ENCODE measurements at places on chromosomes 7 and 10.

- no peak for DNase-seq
Measured at GRCh38 chr7:115968596-115968995, 62.0 kb downstream of the TFEC start.

DNA sequence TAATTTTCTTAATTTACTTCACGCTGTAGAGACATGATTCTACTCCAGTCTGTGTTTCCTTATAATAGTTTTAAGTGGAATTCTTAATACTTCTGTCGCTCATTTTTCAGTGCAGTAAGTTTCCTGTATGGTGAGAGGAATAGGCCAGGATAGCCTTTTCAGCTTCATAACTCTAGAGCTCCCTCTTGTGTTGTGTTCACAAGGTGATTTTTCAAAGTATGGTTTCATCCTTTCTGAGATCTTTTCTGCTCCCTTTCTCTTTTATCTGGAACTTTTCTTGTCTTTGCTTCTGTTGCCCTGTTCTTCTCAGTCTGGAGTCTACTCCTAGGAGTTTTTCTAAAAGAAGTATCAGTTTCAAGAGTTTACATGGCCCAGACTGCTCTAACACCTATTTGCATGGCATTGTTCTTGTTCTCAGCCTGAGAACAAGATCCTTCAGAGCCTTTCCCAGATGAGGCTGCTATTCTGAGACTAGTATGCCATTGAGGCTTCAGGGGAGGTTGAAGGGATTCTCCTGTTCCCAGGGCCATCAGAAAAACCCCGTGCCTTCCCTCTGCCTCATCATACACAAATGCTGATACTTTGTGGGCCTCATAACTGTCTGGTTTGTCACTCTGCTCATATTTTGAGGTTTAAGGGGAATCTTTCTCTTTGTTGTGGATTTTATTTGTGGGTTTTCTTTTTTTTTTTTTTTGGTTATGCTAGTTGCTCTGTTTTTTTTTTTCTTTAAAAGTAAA is 21.8 kb downstream of the NET1 start:
- DNase-seq = peak; percentile 26

GRCh38 chr7:128447941-128448564 is 7.6 kb upstream of the HILPDA start:
- DNase-seq = no peak

- no peak for DNase-seq
Measured at GRCh38 chr10:43026039-43026973, 50.6 kb upstream of the RET start.

DNA sequence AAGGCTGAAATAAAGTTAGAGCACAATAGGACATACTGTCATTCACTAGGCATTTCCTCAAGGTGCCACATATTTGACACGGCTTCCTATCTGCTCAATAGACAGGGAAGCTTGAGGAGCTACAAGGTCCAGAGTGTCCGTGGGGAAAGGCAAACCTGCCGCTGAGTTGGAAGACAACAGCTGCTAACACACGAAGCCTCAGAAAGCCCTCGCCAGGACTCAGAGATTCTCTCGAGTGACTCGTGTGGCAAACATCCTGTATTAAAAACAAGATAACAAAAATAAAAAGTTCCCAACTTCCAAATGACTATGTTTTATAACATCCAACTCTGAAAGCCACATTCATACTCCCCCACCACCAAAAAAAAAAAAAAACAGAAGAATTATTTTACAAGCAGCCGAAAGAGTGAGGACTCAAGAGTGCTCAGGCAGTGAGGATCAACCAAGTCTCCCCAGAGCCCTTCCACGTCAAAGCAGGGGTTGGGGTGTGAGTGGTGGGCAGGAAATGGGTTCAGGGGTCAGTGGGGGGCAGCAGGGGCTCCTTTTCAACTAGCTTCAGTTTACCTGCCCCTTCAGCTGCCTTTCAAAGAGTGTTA is 67.6 kb downstream of the STK17A start:
- DNase-seq = no peak

GRCh38 chr10:120431251-120431651 is 25.8 kb upstream of the PLPP4 start:
- DNase-seq = no peak

GRCh38 chr7:112362053-112362650 is 88.1 kb upstream of the IFRD1 start:
- DNase-seq = peak; percentile 70

DNA sequence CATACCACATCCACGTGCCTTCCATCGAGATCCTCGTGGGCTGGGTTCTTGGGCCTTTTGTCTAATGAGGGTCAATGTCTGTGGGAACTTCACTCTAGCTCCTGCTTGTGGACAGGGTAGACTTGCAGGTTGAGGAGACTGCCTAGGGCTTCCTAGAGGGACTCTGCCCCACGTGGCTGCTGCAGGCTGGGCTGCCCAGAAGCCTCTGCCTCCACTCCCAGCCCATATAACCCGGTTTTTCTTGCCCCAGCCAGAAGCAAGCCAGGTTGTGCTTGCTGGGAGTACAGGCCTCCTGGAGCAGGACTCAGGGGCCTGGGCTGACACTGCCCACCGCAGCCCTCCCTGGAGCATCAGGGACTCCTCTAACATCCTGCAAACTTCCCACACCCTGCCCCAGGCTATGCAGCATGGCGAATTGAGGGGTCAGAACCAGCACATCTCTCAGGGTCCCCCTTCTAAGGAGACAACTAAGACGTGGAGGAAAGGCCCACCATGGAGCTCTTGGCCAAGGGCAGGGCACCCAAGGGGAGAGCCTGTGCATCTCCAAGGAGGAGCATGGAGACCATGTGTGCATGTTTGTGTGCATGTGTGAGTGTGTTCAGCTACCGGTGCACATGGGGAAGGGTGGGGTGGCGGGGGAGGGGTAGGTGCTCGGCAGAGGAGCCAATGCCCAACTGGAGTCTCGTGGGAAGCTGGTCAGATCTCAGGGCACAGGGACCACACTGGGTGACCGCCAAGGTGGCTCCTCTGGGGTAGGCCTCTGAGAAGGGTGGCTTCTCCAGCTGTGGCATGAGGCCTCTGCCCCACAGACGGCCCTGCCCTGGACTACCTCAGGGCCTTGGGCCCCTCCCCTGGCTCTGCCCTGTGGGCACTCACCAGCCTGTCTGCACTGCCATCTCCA is 62.6 kb downstream of the RASGEF1A start:
- no peak for DNase-seq

DNA sequence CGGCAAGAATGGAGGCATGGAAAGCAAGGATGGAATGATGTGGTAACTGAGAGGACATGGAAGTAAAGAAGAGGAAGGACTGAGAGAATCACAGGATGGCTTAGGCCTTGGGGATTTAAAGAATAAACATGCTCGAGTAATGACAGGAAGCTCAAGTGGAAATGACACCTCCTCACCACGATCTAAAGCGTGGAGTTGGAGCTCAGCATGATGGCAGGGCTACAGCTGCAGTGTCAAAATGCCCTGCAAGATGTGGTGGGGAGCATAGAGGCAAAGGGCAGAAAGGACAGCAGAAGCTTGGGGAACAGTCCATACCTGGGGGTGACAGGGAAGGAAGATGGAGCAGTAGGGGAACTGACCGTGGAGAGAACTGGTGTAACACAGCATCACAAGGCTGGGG is 229.5 kb upstream of the PLXNA4 start:
- DNase-seq = no peak

DNA sequence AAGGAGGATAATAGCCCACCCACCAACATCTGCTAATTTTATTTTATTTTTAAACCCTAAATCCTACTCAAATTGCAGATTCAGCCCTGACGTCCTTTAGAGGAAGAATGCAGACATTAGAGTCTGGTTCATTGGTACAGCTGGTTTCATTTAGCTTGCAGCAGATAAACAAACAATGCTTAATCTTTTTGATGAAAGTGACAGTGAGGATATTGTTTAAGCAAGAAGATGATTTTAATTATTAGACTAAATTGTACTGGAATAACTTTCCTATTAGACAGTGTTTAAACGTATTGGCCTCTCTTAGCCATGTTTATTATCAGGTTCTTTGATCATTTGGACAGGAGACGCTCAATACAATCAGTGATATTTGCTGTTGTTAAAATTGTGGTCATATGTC is 164.8 kb downstream of the CDK14 start:
- DNase-seq = no peak

GRCh38 chr7:73817121-73817520 is 13.7 kb upstream of the CLDN4 start:
- DNase-seq = no peak

DNA sequence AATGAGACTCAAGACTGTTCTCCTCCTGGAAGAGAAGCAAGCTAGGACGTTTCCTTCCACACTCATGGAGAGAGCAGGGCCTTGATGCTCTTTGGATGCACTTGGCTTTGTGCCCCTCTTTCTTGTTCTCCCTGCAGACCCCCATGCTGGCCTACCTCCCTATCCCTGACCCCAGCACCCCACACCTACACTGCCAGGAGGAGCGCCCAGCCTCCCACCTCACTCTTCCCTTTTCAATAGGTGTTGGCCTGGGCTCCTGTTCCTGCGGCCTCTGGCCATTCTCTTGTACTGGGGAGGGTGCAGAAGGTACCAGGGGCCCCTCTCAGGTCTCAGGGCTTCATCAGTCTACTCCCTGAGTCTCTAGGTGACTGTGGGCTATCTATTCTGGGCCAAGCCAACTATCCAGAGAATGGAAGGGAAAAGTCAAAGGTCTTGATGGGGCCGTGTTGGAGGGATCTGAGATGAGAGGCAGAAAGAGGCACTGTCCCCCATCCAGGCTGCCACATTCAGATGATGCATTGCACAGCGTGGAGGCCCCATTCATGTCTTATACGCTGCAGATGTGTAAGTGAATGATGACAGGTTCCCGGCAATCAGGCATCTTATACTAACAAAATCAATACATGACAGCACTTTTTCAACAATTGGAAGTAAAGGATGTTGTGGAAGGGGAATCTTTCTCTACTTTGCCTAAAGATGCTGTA is 32.7 kb upstream of the LOXL4 start:
- DNase-seq = no peak

DNA sequence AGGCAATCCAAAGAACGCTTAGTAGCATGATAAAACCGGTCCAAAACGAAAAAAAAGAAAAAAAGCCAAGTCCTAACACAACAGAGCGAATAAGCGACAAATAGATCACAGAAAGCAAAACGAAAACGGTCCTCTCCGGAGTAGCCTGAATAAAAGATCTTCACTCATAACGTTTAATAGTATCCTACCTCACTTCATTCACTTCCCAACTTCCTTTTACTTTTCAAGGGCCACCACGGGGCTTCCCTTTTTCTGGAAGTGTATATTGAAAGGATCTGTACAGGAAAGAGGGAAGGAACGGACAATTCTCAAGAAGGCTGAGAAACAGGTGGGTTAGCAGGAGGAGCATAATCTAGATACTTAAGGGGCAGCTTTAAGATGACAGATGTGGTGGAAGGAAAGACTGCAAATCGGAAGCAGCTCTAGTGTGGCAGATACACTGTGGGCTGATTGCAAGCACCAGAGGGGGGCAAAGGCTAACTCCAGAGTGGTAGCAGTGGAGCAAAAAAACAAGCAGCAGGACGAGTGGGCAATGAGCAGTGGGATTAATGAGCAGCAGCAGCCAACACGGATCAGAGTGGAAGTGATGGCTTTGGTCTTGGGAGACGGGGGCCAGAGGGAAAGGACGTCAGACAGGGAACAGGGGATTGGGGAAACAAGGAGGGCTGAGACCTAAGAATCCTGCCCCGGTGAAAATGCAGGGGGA is 866 bp downstream of the CNOT4 start:
- peak; percentile 29 for DNase-seq

DNA sequence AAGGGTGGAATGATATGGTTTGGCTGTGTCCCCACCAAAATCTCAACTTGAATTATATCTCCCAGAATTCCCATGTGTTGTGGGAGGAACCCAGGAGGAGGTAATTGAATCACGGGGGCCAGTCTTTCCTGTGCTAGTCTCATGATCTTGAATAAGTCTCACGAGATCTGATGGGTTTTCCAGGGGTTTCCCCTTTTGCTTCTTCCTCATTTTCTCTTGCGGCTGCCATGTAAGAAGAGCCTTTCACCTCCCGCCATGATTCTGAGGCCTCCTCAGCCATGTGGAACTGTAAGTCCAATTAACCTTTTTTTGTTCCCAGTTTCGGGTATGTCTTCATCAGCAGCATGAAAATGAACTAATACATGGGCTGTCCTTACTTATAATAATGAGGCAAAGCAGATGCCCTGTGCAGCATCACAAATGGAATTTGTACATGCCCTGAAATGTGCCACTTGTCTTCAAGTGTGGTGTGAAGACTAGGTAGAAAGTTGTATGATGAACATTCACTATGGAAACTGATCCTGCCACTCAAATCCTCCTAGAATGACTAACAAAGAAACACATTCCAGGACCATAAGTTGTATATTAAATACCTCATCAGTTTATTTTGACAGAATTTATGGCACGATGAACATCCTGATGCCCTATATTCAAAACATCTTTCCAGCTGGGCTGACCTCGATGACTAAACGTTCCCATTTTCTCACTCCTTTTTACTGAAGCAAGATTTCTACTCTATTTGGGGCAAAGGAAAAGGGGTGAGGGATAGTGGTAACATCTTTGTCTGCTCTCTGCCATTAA is 122.8 kb upstream of the CTTNBP2 start:
- DNase-seq = no peak

GRCh38 chr7:20299647-20300312 is 30.9 kb upstream of the ITGB8 start:
- DNase-seq = no peak

DNA sequence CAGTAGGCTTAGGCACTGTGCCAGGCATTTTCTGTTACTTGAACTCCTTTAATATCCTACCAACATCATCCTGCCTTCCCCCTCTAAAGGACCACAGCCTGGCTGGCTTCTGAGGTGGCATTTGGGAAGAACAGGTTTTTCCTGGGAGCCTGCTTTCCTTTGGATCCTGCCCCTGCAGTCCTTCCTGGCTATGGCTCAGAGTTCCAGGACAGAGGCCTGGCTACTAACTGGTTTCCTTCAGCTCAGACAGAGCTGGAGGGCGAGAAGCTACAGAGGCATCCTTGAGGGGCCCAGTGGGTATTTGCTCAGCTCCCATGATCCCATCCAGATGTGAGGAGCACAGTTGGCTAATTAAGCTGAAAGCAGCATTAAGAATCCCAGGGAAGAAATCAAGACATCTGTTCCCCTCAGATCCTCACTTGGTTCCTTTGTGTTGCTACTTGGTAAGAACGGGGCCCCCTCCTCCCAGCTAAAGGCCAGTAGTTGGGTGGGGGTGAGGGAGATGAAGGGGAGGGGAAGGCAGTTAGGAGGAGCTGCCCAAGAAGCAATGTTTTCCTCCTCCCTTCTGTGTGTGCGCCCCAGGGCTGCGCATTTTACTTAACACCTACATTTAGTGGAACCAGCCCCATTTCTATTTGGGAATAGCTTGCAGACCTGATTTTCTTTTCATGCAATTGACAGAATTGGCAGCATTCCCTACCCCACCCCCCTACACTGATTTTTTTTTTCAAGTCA is 142.6 kb upstream of the SORCS3 start:
- no peak for DNase-seq
